ENCODE measurements at places on chromosomes 6 and 20. TPM values are rescaled to one million over a fixed set of nuclear protein-coding genes. Genes with fewer than 3 reads are reported as not detected.

Gene CCM2L
- total RNA-seq, result 9.2 TPM

Gene FAM83B
- total RNA-seq, result 3.3 TPM

Gene IL20RA
- 7.2 TPM for total RNA-seq

Gene TAP2
- total RNA-seq, result 20.8 TPM

Gene MTHFD1L
- total RNA-seq, result 2.4 TPM

Gene EPB41L1
- total RNA-seq, result 19.6 TPM

Gene B3GALT4
- total RNA-seq, result 6.9 TPM

DNA sequence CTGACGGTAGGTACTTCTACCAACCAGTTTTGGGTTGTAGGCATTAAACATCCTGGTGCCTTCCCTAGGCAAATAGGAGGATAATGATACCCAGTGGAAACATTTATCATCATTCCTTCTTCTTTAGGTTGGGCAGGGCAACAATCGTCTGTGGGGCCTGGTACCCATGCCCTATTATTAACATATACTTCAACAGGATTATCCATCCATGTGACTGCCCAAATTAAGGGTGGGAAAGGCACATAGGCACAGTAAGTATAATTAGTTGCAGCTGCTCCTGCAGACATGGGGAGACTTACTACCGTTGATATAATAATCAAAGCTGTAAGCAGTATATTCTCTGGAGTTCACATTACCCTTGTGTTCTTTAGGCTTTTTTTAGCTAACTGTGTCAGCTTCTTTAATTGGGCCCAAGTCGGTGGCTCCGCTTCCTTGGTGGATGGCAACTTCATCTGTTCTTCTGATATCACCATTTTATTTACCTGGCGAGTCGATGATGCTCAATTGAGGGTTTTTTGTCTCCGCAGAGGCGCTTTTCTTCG, 16.8 kb downstream of the RPL7L1 start:
- no peak for DNase-seq

GRCh38 chr6:90271831-90272230, 24.8 kb downstream of the BACH2 start:
- no peak for DNase-seq

GRCh38 chr20:40524071-40524470, 165.0 kb downstream of the MAFB start:
- DNase-seq, result no peak

DNA sequence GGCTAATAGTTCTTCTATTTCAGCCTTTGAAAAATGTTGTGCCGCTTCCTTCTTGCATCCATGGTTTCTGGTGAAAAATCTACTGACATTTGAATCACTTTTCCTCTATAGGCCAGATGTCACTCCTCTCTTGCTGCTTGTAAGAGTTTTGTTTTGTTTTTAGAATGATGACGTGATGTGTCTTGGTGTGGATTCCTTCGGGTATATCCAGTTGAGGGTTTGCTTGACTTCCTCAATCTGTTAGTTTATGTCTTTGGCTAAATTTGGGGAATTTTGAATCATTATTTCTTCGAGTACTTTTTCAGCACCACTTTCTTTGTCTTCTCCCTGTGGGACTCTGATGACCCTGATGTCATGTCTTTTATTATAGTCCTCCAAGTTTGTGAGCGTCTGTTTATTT, 175.5 kb downstream of the MYLK4 start:
- no peak for DNase-seq

DNA sequence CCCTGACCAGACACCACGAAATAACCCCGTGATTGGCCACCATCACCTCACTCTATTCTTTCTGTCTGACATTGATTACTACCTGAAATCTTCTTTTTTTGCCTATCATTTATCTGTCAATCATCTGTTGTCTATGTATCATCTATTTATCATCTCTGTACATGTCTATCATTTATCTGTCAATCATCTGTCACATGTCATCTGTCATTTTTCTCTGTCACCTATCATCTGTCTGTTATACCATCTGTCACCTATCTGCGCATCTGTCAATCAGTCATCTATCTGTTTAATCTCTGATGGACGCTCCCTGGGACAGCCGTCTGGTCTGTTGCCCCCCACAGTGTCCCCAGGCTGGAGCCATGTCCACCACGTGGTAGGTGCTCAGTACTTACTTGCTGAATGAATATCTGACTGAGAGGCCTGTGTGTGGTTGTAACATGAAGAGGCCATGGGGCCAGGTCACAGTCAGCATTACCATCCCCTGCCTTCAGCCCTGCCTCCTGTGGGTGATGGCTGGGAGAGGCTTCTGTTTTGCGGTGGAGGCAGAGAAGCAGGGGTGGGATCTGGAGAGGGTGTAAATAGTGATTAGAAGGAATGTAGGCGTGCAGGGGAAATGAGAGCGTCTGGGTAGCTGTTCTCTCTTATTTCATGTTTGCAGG, 302.7 kb downstream of the QKI start:
- no peak for DNase-seq

DNA sequence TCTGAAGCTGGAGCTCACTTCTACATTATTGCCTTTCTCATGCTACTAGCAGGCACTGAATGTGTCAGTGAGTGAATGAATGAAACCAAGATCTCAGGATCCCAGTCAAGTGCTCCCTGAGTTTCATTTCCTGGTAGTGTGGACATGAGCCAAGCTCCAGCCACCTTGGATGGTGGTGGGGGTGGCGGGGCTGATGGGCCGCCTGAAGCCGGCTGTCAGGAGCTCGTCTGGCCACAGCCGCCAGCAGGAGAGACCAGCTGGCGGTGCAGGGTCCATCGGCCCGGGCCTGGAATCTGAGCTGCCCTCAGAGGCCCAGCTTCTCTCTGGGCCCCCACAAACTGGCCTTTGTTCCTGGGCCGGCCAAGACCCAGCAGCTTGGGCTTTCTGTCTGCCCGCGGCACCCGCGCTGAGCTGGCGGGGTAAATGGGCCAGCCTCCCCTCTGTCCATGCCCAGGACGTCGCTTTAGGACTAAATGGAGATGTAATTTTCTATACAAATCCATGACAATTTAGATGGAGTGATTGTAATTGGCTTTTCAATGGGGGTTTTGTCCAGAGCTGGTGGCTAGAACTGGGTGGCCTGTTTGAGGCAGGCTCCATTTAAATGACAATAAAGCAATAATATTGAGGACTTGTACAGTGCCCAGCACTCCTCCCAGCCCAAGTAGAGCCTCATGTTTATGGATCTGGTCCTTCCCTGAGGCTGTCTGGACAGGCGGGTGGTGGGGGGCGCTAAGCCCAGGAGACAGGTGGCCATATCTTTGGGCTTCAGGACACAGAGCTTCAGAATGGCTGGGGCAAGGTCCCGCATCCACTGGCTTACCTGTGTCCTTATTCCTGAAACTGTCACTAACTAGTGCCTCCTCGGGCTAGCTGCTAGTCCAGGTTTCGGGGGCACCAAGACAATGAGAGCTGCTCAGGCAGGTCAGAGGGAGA, 43.5 kb downstream of the NOL4L start:
- peak; percentile 10 for DNase-seq

- DNase-seq, result no peak
Measured at GRCh38 chr6:107667790-107668189, 156.3 kb downstream of the SCML4 start.

DNA sequence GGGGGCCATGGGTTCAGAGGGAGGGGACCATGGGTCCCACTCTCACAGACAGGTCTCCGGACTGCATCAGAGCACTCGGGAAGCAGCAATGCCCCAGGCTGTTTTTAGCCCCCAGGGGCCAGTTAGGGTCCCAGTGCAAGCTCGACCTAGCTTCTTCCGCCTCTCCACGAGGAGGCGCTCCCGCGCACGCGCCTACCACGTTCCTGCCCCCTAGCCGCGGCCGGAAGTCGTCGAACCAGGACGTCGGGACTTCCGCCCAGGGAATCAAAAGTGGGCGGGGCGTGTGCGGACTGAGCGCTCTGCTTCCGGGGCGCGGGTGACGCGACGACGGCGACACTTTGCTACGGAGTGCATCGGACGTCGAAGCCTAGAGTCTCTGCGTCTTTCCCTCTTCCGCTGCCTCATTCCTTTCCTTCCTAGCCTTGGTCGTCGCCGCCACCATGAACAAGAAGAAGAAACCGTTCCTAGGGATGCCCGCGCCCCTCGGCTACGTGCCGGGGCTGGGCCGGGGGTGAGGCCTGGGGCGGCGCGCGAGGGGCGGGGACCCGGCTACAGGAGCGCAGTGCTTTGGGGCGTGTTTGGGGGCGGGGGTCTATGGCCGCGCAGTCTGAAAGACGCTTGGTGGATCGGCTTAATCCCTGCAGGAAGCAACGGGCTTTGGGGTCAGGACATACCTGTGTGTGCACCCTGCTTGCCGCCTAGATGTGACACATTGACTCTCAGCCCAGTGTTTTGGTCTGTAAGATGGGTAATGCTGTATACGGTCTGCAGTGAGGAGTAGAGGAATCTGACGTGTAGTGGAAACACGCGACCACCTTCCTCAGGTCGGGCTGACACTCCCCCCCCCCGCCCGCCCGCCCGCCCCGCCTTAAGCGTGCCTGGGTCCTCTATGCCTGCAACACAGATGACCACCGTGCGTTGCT, at the start of gene PRPF6:
PRPF6 (plus strand) TSS at position 327 of the 923 bp plus-strand sequence; CDS start at position 441, 114 bp downstream.
- peak; percentile 97 for DNase-seq

DNA sequence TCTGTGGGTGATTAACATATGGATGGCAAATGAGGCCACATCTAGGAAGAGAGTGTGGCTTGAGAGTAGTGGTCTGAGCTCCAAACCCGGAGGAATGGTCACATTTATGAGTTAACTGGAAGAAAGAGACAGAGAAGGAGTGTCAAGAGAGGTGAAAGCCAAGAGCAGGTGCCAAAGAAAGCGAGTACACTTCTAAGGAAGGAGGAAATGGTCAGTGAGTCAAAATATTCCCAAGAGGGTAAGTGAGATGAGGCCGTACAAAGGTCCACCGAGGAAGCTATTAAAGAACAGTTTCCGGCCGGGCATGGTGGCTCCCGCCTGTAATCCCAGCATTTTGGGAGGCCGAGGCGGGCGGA, 104.5 kb upstream of the RNF24 start:
- no peak for DNase-seq

- DNase-seq, result no peak
Measured at GRCh38 chr6:4802312-4802935, 26.2 kb downstream of the CDYL start.

GRCh38 chr20:20719411-20719810, 7.0 kb upstream of the RALGAPA2 start:
- no peak for DNase-seq

DNA sequence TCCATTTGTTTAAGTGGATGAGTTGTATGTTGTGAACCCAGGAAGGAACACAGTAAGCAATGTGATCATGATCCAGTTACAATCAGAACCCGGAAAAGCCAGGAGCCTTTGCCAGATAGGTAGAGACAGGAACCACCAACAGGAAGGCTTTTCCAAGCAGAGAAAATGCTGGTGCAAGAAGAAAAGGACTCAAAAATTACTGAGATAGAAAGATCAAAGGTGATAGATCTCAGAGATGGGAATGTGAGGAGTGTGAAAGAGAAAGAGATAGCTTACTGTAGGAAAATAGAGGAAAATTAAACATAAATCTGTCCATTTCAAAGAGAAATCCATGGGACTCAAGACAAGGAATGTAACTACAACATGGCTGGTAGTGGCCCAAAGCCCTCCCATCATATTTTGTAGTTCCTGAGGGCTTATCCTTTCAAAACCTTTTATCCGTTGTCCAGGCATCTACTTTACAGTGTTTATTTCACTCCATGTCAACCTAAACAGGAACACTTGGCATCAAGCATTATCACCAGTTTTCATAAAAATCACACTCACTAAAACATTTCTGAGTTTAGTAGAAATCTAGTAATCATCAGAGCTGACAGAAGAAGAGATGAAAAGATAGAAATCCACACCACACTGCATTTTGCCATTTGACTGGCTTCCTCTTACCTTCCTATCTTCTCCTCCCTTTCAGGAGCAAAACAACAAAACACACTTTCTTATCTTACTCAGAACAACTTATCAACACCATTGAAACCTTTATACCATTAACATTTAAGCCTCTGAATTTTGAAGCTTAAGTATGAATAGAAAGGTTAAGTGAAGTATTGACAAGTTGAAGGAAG, 44.5 kb upstream of the STXBP5 start:
- no peak for DNase-seq

DNA sequence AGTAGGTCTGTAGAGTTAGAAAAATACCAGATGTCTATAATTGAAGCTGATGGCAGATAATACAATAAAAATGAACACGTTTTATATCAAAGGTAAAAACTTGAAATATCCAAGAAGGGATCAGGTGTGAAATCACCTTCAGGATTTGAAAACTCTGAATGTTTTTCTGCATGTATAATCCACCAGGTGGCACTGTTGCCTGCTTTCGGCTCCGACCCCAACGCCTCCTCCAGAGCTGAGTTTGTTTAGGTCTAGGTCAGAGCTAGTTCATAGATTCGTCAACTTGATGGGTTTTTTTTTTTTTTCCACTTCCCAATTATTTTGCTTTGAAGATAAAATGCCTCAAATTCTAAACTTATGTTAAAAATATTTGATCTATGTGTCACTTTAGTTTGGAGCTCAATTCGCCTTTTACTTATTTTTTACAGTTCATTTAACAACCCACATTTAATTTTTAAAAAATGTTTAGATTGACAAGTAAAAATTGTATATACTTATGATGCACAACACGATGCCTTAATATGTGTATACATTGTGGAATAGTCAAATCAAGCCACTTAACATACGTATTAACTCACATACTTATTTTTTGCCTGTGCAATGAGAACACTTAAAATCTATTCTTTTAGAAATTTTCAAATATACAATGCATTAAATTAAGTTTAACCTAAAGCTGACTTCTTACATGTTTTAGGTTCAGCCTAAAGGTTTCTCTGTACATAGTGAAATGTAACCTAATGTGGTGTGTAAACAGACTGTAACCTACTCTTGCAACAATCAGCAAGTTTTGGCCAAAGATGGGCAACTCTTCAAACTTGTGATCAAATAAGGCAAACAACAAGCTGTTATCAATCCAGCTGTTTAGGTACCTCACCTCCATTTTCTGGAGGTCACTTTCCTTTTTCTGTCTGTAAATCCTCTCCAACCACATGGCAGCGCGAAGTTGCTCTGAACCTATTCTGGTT, 39.4 kb upstream of the ENPP4 start:
- peak; percentile 63 for DNase-seq

GRCh38 chr20:1853473-1853872, 41.7 kb upstream of the SIRPA start:
- DNase-seq, result no peak

GRCh38 chr20:62010551-62011402, 54.9 kb downstream of the TAF4 start:
- DNase-seq, result peak; percentile 57

DNA sequence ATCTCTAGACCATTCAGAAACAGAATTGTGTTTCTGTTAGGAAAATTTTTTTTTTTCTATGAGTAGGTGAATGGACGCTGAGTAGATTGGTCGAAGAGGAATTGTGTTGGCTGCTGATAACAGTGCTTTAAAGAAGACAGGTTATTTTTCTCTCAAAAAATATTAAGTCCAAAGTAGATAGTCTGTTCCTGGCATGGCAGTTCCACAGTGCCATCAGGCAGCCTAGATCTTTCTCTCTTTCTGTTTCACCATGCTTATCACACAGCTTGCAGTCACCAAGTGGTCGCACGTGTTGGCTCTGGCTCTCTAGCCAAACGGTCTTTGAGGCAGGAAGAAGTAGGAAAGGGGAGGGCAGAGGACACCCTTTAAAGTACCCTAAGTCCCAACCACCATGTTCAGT, 22.4 kb upstream of the SERINC3 start:
- no peak for DNase-seq
